ENCODE measurements at places on chromosomes 5 and 9.

- DNase-seq, result no peak
Observed at GRCh38 chr5:117590944-117591343, 1016.3 kb upstream of the SEMA6A start.

DNA sequence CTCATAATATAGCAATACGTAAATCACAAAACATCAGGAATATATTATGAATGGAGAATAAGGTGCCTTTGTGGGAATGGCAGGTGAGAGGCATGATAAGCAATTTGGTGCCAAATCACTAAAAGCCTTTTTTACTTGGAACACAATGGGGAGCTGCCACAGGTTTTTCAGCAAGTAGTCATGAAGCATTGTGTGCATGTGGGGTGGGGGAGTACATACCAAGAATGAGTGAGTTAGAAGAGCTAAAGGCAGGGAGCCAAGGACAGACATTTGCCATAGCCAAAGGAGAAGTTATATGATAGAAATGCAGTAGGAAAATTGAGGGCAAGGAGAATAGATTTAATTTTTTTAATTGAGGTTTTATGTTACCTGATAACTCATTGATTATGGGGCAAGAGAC, 445.0 kb upstream of the SMC2 start:
- DNase-seq, result no peak

DNA sequence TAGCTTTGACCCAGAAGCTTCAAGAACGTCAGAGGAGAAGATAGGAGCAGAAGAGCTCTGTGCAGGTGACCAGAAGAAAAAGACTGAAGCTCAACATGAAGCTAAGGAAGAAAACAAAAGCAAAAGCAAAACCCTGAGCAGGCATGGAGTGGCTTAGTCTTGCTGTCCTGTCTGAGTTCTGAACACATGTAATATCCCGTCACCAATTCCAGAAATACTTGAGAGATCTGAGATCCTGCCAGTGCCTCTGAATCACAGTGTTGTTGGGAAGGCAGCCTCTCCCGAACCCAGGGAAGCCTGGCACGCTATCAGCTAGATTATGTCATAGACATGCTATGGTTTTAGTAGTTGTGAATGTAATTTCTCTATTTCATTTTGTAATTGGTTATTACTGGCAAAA, 235.7 kb downstream of the ICE1 start:
- DNase-seq, result peak; percentile 46

DNA sequence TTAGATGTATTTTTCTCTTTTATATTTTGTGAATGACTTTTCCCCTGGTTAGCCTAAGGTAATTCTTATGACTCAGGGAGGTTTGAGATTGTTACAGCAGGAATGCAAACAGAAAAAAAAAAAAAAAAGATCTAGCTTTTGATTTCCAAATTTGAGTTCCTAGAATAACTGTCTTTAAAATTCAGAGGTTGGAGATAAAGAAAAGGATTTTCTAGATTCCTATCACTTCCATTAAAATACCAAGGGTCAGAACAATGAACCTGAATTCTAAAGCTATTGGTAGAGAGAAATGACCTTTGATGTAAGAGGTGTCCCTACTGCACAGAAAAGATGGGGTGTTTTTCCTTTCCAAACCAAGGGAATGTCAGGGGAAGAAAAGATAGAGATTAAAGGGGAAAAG, 262.5 kb downstream of the DOCK8 start:
- DNase-seq, result no peak

GRCh38 chr5:108249785-108250426, 132.0 kb downstream of the FBXL17 start:
- no peak for DNase-seq

DNA sequence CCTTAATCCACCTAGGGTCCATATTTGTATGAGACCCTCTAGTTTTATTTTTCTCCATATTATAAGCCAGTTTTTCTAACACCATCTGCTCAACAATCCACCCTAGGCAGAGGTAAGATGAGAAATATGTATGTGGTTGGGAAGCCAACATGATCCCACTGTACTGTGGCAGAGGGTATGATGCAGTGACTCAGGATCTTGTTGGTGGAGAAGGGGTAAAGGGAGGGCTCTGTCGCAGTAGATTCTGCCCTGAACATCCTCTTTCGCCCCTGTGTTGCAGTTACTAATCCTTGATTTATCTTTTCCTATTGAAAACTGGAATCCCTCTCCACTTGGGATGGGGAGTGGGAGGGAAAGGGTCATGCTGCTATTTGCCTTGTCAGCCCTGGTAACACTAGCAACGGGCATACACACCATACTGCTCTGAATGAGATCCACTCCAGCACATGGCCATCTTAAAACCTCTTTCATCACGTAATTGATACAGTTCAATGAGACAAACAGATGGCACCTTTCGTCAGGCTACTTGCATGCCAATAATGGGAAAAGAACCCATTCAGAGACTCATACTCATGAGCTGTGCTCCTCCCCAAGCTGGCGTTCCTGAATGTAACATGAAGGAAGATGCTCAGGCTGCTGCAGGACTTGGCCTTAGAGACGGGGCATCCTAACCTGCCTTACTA, 63.0 kb downstream of the ADAMTS12 start:
- DNase-seq, result no peak

- peak; percentile 25 for DNase-seq
Observed at GRCh38 chr5:123671042-123671441, 159.1 kb downstream of the CSNK1G3 start.

GRCh38 chr9:107992271-107992670, 502.7 kb upstream of the KLF4 start:
- DNase-seq, result no peak
